ENCODE measurements at places on chromosomes 6 and 20.

GRCh38 chr6:4346659-4347333 is 211.4 kb upstream of the ECI2 start:
- DNase-seq, result no peak

GRCh38 chr6:160111806-160112205 is 9.8 kb upstream of the SLC22A1 start:
- no peak for DNase-seq

GRCh38 chr6:33250731-33251130 is 20.9 kb downstream of the VPS52 start:
- no peak for DNase-seq

- DNase-seq, result no peak
Observed at GRCh38 chr6:148888856-148889255, 142.0 kb downstream of the UST start.

GRCh38 chr20:17882065-17882833 is 86.3 kb downstream of the SNX5 start:
- no peak for DNase-seq

GRCh38 chr6:72788188-72788587 is 166.3 kb downstream of the KCNQ5 start:
- no peak for DNase-seq

All from CD4-positive, alpha-beta T cell treated with Interleukin-15 for 4 hours (primary cell).